ENCODE measurements at places on chromosomes 2 and 18.

DNA sequence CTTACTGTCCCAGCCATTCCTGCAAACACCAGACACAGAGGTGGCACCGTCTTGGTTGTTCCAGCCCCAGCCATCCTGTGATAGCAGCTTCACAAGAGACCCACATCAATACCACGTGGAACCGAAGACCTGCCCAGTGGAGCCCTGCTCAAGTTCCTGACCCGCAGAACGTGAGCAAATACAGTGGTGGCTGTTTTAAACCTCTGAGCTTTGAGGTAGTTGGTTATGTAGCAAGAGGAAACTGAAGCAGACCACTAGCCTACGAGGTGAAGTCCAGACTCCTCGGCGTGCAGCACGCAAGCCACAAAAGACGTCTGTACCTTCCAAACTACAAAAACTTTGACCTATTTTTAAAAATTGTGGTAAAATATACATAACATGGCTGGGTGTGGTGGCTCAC, 96.1 kb upstream of the ODC1 start:
- DNase-seq, result no peak

DNA sequence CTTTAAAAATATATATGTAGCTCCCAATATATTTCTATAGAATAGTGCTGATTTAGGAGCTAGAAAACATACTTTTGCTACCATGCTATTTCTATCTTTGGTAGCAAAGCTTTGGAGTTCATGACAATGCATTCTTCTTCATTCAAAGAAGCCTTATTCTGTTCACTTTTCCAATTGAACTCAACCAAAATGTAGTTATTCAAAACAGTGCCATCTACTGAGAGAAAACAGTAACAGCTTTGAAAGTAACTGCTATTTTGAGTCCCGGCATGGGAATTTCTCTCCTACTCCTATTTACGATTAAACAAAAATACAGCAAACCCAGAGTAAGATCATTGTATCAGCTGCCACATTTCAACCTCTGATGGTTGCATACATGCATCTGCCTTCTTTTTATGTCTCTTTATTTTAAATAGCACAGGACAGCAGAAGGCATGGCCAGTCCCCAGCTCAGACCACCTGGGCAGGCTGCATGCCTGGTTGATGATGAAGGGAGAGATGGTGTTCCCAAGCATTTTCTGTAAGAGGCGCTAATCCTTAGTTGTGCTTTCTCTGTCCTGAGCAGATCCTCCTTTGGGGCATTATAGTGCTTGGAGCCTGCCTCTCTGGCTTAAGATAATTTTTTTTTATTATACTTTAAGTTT, 69.7 kb upstream of the SULT1C3 start:
- no peak for DNase-seq

DNA sequence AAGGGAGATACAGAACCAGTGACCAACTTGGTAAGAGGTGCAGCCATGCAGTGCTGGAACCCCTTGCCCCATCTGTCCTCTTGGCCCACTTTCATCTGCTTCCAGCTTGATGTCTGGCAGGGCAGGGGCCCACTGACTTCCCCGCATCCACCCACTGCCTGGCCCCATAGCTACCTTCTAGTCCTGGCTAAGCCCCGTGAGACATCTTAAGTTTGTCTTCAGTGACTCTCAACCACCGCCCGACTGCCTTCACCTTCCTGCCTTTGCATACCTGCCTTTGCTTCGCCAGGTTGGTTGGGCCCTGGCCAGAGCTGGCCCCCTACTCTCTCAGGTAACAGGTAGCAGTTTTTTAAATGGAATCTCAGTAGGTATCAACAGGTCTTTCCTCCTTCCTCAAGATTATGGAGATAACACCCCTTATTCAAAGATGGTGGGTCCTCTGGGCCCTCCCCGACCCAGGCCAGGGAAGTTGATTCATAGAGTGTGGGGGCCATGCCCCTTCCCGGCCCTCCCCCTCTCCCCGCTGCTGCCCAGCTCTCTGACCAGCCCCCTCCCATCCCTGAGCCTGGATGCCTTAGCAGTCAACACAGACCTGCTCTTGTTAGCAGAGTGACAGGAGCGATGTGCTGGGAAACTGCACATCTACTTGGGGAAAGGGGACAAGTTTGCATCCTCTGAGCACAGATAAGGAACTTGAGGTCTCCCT, 2.8 kb downstream of the ARID5A start:
- DNase-seq, result no peak

GRCh38 chr18:57975805-57976204, 68.2 kb upstream of the NEDD4L start:
- no peak for DNase-seq

GRCh38 chr2:233112776-233113452, 52.8 kb downstream of the INPP5D start:
- DNase-seq, result no peak

GRCh38 chr2:120539937-120540718, 194.2 kb downstream of the INHBB start:
- no peak for DNase-seq

- peak; percentile 52 for DNase-seq
Measured at GRCh38 chr2:44955593-44956392, 14.3 kb downstream of the SIX3 start.

DNA sequence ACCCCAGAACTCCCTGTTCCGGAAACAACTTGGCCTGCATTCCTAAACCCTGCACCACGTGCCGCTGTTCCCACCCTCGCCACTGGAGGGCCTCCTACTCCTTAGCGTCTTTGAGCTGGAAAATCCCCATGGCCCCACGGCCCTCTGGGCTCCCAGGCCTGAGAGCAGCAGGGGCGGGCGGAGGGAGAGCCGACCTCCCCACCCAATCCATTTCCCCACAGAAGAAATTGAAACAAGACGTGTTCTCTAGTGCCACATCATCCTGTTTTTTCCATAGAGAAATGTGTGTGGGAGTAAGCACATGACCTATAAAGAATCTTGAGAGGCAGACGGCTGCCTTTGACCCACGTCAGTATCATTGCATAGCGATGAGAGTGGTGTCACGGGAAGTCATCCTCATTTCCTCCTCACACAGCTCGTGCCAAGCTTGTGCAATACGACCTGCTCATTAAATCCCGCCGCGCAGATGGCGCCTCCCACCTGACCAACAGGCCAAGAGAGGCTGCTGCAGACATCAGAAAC, 79.2 kb downstream of the LAMA1 start:
- no peak for DNase-seq

- no peak for DNase-seq
Measured at GRCh38 chr2:208255557-208256106, 761 bp upstream of the IDH1 start.

DNA sequence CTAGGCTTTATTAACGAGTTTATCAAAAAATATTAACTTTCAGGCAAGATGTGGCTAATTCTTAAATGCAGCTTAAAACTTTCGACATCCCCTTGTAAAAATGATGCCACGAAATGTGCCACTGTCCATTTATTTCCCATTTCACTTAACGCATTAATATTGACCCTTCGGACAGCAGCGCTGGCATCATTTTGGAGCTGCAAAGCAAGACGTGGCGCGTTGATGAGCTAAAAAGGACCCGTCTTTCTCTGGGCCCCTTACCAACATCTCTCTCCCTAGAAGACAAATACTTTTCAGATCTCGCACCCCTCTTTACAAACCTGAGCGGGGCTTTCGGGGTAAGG, 367.9 kb downstream of the MTX2 start:
- DNase-seq, result no peak

DNA sequence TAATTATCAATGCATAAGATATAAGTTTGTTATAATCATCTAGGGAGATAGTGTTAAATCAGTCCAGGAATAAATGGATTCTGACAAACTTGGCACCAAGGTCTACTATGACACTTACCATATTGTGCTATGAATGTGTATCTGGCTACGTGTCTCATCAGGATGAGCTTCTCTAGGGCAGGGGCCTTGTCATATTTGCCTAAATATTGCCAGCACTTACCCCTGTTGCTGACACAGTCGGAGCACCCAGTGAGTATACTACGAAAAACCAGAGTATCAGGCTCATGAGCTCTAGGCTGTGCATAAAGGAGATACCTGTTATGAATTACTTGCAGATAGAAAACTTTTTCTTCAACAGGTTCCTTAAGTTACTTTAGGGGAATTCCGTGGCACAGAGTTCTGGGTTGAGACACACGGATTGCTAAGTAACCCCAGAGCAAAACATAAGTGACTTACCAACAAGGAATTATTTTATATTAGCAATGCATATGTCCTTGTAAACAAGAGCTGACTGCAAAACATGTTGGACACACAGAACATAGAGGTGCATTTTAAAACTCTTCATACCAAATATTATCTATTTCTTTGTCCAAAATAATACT, 7.7 kb upstream of the TTC39C start:
- no peak for DNase-seq

DNA sequence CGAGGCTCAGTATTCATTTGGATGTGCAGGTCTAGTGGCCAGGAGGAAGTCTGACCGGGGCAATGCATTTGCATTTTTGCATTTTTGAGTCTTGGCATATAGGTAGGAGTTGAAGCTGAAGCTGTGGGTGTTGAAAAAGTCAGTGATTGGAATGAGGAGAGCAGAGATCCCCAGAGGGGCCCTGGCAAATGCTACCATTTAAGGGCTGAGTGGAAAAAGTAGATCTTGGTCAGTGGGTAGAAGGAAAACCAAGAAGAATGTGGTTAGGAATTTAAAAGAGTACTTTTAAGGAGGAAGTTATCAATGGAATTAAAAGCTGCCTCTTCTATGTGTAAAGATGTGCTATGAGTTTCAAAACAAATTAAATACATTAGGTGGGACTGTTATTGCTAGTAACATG, 143.0 kb downstream of the ZEB2 start:
- DNase-seq, result no peak

Measured in stimulated activated CD4-positive, alpha-beta T cell treated with anti-CD3 and anti-CD28 coated beads, TNF-alpha, amount 100 ng/mL, for 4 hours (primary cell).